SHP77 (cell line): ENCODE measurements at places on chromosomes 2 and 18.

- DNase-seq, result peak; percentile 62
Measured at GRCh38 chr18:76875390-76876325, 53.3 kb downstream of the ZNF236 start.

DNA sequence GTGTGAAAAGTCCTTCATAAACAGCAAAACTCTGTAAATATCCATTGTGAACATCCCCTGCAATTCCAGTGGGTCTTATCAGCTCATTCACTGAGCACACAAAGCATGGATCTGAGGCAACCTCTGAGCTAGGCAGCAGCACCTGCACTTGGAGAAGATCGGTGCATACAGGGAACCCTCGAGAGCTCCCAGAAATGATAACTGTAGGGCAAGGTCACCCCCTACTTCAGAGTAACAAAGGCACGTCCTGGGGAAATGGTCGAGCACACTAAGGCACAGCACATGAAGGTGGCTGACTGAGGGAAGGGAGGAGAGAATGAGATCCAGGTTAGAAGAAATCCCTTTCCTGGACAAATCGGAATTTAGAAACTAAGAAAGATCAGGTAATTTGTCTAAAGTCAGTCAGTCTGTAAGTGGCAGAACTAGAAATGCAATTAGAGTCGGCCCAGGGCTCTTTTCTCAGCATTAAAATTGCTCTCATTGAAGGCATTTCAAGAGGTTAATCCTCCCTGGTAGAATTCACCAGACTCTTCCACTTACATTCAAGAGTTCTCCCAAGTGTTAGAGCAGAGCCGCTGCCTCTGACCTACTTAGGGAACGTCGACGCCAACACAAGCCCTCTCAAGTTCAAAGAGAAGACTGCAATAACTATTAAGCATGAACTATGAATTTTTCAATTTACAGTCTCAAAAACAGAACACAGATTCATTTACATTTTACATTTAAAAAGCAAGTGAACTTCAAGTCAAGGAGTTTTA lies 45.9 kb downstream of the PXDN start:
- DNase-seq, result no peak

DNA sequence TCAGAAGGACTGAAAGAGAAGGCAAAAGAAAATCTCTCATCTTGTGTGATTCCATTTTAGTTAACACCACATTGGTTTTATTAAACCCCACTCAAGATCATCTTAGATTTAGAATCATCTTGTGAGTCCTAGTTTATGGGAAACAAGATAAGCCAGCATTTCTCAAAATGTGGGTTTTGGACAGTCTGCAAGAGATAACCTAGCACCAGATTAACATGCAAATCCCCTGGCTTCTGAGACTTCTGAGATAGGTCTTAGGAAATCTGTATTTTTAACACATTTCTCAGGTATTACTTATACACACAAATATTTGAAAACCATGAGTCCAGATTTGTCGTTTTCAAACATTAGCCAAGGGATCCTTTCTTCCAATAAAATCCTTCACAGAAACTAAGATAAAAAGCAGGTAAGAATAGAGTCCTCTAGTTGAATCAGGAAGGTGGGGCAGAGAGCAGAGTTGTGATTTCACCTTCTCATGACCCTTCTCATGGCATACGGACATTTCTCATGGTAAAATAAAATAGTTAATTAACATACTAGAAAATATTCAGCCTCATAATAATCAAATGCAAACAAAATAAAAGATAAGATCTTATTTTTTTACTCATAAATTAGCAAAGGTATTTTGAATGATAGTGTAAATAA lies 287.2 kb upstream of the FN1 start:
- no peak for DNase-seq

DNA sequence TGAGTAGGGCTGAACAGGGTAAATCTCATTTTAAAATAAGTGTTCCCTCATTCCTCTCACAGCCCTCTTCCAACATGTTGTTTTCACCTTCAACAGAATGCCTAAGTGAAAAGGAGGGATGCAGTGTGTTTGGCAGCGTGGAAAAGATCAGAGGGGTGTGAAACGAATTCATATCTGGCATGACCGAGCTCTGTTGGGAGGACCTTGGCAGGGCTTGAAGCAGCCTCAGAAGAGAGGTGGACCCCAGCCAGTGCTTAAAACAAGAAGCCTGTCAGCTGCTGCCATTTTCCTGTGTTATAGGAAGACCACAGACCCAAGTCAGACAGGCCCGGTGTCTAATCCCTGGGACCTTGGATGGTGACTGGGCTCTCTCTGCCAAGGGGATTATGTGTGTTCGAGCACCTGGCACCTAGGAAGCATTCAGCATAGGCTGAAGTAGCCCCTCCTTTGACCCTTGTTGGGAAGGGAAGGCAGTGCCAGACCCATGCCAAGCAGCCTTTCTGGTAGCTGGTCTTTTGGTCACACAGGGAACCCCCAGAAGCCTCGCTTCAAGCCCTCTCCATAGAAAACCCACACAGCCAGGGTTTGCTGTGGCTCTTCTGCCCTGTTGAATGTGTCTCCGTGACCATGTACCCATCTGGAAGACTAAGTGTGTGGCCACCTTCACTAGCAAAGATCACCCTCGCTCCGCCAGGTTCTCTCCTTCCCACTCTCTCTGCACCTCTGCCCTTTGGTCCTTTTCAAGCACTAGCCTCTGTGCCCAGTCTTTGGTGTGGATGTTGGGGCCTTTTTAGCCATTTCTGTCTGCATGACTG lies 87.5 kb upstream of the ST3GAL5 start:
- DNase-seq, result no peak

DNA sequence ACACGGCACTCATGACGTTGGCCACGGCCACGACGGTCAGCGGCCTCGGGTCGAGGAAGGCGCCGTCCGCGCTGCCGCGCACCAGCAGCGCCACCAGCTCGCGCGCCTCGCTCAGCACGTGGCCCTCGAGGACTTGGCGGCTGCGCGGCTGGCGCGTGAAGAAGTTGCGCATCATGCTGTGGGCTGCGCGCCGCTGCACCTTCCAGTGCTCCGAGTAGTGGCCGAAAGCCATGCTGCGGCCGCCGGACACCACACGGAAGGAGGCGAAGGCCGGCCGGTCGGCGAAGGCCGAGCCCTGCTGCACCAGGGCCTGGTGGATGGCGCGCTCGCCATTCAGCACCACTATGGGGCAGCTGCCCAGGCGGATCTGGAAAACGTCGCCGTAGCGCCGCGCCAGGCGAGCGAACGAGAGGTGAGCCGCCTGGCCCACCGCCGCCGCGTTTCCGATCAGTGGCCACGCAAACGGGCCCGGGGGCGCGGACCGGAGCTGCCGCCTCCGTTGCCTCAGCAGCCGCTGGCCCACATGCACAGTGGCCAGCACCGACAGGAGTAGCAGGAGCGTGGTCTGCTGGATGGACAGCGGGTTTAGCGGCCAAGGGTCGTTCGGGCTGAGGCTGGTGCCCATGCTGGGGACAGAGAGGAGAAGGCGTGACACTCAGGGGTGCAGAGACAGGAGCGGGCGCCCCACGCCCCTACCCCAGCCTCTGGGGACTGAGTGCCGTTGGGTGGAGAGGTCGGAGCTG lies 1.0 kb downstream of the CYP1B1 start:
- no peak for DNase-seq

GRCh38 chr2:228446734-228447133 lies 265.2 kb upstream of the SPHKAP start:
- DNase-seq, result peak; percentile 87

- DNase-seq, result no peak
Measured at GRCh38 chr2:96241900-96242611, 23.7 kb downstream of the TMEM127 start.

DNA sequence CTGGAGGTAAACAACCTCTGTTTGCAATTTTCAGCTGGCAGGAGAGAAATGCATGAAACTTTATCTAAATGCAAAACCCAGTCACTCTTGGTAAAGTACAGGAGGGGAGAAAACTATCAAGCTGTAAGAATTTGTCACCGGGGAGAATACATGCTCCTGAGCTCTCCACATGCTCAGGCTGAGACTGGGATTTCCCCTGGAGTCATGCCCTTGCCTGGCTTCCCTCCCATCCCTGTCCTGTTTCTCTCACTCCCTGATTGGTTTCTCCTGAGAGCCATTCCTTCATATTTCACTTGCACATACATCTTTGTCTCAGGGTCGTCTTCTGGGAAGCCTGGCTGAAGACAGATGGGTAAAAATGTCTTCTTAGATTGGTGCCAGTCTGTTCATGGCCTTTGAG lies 52.9 kb upstream of the SPATS2L start:
- no peak for DNase-seq

GRCh38 chr2:12381543-12382325 lies 335.0 kb upstream of the TRIB2 start:
- no peak for DNase-seq

DNA sequence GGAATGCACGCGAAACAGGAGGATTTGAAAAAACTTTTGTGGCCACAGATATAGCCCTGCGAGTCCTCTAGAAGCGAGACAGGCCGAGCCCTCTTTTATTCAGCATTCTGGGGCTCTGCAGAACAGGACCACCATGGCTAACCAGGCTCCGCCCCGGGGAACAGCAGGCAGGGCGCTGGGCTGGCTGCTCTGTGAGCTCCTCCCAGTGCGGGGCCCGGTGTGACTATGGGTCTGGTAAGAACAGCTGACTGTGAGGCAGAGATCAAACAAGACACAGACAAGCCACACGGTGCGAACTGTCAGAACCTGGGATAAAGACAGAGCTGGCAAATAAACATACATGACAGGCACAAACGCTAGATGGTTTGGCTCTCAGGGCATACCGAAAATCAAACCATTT lies 15.5 kb downstream of the PXDN start:
- DNase-seq, result peak; percentile 94

DNA sequence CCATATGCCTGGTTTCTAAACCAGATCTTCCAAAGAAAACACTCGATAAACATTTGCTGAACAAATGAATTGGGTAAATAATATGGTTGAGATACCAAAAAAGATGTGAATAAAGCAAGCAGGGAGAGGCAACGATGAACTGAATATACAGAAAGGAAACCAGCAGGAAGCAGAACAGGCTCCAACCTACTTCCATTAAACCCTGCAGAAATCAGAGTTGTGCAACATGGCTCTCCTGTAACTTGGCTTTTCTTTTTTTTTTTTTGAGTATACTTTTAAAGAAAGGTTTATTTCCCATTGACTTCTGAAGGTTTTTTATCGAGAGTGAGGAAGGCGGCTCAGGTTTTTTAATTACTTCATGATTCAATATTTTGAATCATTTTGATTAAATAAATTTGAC lies 23.5 kb downstream of the ITSN2 start:
- no peak for DNase-seq

- no peak for DNase-seq
Measured at GRCh38 chr2:142220239-142220638, 89.4 kb upstream of the LRP1B start.

GRCh38 chr2:231688719-231689118 lies 19.6 kb upstream of the PTMA start:
- DNase-seq, result no peak

GRCh38 chr18:48539406-48540250 lies 797 bp downstream of the CTIF start:
- peak; percentile 51 for DNase-seq
